SW 1271 (cell line): ENCODE measurements at places on chromosomes 7 and 10.

- DNase-seq: no peak
These were observed 200.5 kb upstream of the KIAA1217 start for GRCh38 chr10:24008164-24009091.

- no peak for DNase-seq
These were observed 16.3 kb upstream of the GATA3 start for GRCh38 chr10:8037941-8038894.

DNA sequence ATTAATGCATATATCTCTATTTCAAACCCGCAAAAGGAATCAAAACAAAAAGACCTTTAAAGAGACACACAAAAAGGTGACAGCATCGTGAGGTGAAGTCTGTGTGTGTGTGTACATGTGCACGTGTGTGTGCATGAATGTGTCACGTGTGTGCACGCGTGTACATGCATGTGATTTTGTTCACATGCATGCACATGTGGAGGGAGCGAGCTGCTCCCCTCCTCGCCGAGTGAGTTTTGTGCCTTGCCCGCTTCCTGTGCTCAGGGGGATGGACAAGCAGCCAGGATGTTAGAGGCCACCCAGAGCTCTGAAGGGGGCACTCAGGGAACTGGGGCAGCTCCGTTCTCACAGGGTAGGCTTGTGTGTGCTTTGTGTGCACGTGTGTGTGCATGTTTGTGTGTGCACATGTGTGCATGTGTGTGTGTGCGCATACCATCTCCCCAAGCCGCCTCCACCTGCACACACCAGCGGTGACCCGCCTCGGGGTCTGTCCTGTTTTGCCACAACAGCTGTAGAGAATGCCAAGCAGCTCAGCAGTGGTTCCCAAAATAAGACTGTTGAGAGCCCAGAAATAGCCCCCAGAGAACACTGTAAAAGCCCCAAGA lies 191.2 kb downstream of the PTPRN2 start:
- no peak for DNase-seq

GRCh38 chr10:116817780-116818343 lies 31.4 kb upstream of the ENO4 start:
- no peak for DNase-seq

GRCh38 chr10:108078263-108078662 lies 913.8 kb upstream of the SORCS1 start:
- DNase-seq: no peak

DNA sequence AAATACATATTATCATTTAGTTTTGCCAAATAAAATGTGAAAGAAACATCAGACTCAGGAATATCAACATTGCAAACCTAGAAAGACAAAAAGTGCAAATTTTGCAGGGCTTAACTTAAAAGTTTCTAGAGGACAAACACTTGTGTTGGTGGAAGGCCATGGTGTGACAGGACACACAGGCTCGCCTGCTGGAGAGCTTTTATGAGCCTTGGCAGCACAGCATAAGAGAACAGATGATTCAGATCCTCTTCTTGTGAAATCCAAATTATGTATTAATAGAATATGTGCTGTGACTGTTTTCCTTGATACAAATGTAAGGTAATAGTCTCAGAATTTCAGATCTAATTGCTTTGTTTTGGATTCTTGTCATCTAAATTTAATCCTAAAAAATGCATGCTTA lies 72.9 kb upstream of the ABCB5 start:
- no peak for DNase-seq

- no peak for DNase-seq
These were observed 125.0 kb downstream of the TEX36 start for GRCh38 chr10:125557801-125558505.

- no peak for DNase-seq
These were observed 82.7 kb downstream of the PLCE1 start for GRCh38 chr10:94076325-94076841.

- no peak for DNase-seq
These were observed 35.5 kb downstream of the FKBP6 start for GRCh38 chr7:73363225-73364005.

DNA sequence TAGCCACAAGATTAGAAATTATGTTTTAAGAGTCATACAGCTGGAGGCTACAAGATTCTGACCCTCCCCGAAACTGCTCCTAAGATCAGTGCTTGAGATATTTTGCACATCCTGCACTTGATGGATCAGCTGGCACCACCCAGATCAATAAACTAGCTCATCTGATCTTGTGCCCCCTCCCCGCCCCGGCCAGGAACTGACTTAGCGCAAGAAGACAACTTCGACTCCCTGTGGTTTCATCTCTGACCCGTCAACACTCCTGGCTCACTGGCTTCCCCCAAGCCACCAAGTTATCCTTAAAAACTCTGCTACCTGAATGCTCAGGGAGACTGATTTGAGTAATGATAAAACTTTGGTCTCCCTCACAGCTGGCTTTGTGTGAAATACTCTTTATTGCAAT lies 73.5 kb upstream of the NPSR1 start:
- DNase-seq: no peak

DNA sequence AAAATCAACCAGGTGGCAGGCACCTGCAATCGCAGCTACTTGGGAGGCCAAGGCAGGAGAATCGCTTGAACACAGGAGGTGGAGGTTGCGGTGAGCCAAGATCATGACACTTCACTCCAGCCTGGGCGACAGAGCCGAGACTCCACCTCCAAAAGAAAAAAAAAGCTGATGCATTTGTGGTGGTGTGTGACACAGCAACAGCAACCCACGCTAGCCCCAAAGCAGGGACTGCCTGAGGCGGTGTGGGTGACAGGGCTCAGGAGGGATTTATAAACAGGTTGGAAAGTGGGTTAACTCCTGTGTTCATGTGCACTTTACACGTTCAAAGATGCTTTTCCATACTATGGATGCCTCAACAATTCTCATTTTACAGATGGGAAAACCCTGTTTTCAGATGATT lies 395.9 kb upstream of the PODXL start:
- no peak for DNase-seq

DNA sequence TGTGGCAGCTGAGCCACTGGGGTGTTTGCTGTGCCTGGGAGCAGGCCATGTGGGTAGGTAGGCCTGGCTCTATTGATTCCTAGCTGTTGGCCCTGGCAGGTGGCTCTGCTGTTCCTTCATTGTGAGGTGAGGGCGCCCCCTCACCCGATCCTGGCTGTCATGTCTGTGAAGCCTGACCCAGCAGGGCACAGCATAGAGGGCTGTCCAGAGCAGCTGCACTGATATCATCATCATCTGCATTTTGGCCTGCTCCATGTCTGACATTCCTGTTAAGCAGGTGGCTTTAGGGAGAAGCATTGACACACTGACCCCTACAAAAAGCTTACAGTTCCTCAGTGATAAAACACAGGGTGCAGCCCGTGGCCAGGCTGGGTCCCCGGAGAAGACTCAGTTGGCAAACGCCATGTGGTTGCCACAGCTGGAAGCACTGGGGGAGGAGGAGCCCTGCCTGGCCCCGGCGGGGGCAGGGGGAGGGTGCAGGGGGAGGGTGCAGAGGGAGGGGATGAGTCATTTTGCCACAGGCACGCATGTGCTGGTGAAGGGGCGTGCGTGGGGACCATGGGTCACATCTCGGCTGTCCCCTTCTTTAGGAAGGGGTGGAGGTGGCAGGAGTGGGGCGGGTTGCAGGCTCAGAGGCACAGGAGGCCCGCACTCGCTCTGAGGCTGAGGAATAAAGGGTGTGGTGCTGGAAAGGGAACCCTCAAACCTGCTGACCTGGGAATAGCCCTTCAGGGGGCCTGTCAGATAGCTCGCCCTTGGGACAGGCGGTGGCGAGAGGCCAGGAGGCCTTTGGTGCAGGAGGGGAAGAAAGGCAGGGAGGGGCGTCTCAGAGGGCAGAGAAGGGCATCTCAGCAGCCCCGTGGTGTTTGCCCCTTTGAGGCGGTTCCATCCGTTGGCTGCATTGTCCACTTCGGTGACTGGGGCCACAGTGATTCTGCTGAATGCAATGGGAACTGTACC lies 31.6 kb downstream of the IKZF1 start:
- no peak for DNase-seq

GRCh38 chr10:8360365-8360764 lies 305.9 kb downstream of the GATA3 start:
- DNase-seq: no peak

DNA sequence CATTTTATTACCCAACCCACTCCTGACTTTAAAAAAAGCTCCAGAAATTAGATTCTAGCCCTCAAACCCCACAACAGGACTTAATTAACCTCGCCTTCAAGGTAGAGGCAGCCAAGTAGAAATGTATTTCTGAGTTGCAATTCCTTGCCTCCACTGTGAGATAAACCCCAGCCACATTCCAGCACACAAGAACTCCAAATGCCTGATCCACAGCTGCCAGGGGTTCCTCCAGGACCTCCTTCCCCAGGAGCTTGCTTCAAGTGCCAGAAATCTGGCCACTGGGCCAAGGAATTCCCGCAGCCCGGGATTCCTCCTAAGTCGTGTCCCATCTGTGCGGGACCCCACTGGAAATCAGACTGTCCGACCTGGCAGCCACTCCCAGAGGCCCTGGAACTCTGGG lies 25.9 kb upstream of the ARL4A start:
- no peak for DNase-seq

GRCh38 chr10:21675157-21675796 lies 141.2 kb downstream of the MLLT10 start:
- peak; percentile 41 for DNase-seq
